ENCODE measurements at places on chromosomes 2 and 18.

DNA sequence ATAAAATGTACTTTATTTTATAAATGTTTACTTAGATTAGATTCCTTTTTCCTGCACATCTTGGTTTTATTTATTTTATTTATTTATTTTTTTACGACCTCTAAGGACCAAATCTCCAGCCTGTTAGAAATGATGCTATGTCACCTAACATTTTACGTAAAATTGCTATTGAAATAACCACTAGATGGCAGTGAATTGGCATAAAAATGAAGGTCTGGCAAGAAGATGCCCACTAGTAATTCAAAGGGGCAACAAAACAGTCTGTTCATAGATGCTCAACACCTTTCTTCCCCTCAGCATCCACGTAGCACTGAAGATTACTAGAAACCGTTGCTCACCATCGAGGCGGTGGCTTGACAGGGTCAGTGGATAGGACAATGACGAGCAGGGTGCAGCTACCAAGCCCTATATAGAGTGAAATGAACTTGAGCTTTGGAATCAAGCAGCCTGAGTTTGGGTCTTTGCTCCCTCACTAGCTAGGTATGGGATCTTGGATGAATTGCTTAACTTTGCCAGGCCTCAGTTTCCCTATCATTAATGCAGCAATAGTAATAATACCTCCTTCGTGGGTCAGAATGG is 128.7 kb upstream of the L3MBTL4 start:
- DNase-seq, result peak; percentile 11

DNA sequence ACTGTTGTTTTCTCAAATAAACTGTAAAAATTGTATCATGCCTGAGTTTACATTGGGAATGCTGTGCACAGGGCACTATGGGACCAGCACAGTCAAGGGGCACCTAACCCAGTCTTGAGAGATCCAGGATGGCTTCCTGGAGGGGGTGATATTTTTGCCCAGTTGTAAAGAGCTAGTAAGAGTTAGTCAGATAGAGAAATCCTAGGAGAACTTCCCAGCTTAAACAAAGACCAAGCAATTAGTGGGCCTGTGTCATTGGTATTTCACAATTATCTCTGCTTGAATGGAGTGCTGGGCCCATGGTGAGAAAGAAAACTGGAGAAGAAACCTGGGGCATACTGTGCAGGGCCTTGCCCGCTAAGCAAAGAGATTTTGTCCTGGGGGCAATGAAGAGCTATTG is 12.2 kb downstream of the XDH start:
- DNase-seq, result no peak

DNA sequence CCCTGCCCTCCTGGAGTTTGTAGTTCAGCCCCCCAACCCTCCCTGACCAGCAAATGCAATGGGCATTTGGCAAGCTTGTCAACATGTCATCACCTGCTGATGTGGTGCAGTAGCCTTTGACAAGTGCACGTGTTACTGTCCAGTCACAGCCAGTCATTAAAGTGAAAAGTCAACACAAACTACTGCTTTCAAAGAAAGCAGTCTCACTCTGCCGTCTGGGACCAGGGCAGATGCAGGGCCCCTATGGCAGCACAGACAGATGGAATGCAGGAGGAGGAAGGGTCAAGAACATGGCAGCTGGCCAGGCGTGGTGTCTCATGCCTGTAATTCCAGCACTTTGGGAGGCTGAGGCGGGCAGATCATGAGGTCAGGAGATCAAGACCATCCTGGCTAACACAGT is 222.4 kb upstream of the OSR1 start:
- no peak for DNase-seq

- DNase-seq, result no peak
These were observed 605.2 kb upstream of the LRRTM4 start for GRCh38 chr2:78127424-78127823.

DNA sequence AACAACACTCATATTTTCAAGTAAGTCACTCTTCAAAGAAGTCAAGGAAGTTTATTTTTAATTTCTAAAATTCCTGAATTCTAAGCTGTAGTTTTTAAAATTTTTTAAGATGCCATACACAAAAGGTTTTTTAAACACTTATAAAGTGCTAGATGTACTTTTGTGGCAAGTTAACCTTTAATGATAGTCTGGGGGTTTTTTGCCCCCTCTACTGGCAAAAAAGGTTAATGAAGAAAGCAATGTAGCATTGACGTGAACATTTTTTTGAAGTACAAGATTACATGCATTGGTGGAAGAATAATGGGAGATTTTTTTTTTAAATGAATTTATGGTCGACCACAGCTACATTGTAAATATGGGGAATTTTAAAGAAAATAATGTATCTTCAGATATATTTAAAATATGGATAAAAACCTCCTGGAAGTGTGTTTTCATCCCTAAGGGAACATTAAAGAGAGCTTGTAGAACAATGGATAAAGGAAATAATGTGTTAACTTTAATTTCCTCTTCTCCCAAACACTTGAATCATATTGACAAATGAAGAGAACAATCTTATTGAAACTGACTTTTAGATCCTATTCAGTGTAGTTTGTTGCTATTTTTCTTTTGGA is 12.6 kb downstream of the ITPRID2 start:
- DNase-seq, result peak; percentile 17
